Kidney epithelial cell (primary cell): ENCODE measurements at places on chromosomes 5 and 9.

GRCh38 chr5:125229556-125229955, 483.1 kb upstream of the ZNF608 start:
- DNase-seq, result no peak

- DNase-seq, result no peak
These were observed 2.2 kb upstream of the OR2S2 start for GRCh38 chr9:35960039-35960655.

DNA sequence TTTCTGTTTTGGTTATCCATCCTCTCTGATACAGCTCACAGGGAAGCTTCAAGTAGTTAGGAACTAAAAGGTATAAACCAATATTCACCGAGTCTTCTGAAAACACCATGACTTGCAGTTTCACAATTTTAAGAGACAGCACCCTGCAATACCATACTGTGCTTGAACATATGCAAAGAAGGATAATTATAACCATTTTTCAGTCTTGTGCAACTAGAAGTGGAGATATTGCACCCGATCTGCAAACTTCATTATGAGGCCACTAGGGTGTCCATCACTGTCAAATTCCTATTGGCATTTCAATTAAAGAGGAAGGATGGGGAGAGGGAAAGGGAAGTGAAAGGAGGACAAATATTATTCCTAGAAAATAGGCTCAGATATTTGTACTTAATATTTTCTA, 32.4 kb upstream of the CEP120 start:
- no peak for DNase-seq

DNA sequence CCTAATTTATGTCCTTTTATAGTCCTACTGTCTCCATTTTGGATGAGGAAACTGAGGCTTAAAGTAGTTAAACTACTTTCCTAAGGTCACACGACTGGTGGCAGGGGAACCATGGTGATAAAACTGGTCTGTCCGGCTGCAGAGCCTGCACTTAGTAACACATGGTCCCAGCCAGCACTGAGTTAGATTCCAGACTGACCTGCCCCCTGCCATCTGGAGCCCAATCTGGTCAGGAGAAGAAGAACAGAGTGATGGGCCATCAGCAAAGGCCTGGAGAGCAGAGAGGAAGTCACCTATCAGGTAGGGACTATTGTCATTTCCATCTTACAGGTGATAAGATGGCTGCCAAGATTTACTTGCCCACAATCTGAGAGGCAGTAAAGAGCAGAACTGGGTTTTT, 86.6 kb upstream of the SLC25A48 start:
- no peak for DNase-seq

GRCh38 chr9:104826911-104827310, 63.0 kb downstream of the NIPSNAP3B start:
- DNase-seq, result no peak

DNA sequence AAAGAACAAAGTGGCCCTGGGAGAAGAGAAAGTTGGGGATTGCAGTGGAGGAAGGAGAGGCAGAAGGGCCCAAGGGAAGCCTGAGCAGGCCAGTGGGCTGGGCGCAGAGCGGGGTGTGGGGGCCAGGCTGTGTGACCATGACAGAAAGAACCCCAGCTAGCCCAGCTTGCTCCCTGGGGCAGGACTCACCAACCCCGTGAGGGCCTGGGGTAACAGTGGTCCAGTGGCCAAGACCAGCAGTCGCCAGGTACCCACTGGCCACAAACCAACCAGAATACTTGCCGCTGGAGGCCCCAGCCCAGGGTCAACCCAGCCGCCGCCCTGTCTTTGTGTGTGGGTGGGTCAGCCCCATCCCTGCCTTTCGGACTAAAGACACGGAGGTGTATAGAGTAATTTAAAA, 146.5 kb downstream of the CACNA1B start:
- no peak for DNase-seq

DNA sequence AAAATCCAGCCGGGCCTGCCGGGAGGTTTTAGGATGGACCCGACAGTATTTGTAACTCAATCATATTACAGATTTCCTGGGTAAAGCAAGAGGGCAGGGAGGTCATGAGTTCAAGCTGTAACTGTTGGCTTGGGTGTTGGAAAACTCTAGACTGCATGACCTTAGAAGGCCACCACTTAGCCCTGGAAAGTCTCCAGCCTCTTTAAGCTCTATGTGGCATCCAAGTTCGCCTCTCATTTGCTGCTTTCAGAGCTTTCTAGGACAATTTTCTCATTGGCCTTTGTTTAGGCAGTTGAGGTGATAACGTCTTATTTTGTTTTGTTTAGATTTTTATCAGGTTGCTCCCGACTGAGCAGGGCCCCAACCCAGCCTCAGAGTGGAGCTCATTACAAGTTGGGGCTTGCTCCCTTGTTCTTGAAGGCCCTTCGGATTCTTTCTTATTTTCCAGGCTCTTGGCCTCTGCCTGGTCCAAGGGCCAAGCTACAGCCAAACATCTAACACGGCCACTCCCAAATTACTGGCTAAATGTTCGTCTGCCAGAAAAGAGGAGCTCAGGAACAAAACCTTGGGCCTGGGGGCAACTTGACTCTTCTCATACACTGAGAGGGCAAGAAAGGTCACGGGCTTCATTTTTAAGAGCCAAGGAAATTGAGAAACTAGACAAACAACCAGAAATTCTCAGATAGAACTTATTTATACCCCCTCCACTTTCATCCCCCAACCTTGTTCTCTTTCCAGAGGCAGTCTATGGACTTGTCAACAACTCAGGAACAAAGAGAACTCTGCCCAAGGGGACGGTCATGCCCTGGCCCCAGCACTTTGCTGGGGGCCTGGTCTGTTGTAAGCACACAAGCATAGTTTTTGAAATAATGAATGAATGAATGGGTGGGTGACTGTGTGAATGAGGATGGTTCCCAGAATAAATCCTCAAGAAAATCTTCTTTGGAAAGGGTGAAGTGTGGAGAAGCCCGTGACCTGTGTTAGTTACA, 526.9 kb downstream of the BNC2 start:
- no peak for DNase-seq

DNA sequence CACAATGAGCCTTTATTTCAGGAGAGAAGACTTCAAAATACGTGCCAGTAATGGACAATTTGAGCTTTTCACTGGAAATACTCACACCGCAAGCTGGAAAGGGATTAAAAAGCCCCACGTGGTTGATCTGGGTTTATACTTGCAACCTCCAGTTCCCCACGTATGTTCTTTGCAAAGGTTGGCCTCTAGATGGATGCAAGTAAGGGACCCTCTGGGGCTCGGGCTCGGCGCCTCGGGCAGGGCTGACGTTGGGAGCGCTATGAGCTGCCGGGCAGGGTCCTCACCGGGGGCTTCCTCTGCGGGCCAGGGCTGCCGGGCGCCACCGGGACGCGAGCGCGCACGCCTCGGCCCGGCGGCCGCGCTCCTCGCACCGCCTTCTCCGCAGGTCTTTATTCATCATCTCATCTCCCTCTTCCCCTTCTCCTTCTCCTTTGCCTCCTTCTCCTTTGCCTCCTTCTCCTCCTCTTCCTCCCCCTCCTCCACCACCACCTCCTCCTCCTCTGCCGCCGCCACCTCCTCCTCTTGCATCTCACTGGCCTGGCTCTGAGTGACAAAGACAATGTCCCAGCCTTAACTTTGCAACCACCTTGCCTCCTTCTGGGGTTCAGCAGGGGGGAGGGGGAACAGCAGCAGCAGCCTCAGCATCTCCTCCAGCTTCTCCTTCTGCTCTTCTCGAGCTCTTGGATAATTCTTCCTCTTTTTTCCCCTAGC, 701 bp upstream of the ZNF462 start:
- DNase-seq, result no peak

- DNase-seq, result no peak
These were observed 42.5 kb upstream of the SLC9A3 start for GRCh38 chr5:566636-567309.

DNA sequence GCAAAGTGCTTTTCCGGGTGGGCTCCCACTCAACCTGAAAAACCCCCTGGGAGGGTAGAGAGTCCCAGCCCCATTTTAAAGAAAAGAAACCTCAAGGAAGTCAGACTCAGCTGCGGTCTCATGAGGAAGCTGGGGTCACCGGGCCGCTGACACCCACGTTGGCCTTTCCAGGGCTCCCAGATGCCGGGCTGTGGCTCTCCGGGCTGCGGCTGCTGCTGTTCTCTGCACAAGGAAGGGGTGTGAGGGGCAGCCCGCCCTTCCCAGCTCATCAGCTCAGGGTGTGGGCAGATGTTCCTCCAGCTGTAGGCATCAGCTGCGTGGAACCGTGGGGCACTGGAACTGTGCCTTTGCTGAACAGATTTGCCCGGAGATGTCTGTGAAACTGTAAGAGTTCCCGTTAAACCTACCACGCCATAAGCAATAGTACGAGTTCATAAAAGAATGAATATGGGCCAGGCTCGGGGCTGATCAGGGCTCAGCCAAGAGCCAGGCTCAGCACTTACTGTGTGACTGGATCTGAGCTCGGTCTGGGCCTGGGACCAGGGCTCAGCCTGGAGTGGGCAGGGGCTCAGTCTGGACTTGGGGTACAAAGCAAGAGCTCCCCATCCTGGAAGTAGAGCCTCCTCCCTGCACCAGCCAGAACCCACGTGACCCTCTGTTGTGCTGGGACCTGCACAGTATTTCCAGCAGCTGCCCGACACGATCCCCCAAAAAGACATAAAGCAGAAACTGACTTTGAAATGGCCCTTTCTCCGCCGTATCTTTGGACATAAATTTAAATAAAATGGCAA, 130.2 kb upstream of the PPP1R26 start:
- DNase-seq, result no peak

DNA sequence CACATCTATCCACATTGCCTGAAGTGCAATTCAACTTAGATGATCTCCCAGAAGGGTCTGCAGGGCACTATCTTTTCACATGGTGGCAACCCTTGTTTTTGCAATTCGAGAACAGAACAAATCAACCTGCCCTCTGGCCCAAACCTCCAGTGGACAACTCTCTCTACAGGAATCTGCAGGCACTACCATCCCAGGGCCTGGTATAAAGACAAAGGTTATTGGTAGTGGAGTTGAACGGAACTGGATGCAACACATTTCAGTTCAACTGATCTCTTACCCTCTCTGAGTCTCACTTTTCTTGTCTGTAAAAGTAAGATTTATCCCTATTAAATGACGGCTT, 153.2 kb upstream of the EGFLAM start:
- DNase-seq, result no peak

GRCh38 chr5:154049636-154050035, 10.9 kb downstream of the MFAP3 start:
- no peak for DNase-seq

- no peak for DNase-seq
These were observed 384.3 kb downstream of the YTHDC2 start for GRCh38 chr5:113897748-113898147.

DNA sequence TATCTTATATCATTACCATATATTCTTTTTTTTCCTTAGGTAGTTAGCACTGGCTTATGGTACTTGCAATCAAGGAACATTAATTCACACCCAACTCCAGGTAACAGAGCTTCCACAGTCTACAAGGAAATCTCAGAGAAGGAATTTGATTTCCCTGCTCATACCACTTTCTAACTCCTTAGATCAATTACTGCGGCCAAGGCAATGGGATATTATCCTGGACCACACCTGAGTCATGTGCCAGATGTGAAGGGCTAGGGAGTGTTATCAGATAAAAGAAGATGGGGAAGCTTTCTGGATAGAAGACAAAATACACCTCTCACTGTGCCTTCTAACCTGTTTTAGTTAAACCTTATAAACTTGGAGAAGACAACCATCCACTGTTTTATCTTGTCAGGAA, 181.2 kb downstream of the CCDC192 start:
- DNase-seq, result no peak

DNA sequence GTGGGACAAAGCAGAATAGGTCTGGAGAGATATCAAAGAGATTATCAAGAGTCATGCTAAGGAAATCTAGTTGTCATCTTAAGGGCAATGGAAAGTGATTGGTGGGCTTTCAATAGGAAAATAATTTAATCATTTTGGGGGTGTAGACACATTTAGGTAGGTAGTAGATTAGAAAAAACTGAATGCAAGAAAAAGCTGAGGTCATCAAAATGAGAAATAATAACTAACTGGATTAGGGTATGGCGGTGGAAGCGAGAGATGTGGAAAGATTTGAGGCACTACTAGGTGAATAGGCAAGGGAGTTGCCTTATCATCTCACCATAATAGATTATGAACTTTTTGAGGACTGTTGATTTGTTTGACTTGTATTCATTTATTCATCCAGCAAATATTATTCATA, 393.2 kb upstream of the ZNF608 start:
- no peak for DNase-seq

- no peak for DNase-seq
These were observed 21.3 kb upstream of the AOPEP start for GRCh38 chr9:94705162-94705702.

DNA sequence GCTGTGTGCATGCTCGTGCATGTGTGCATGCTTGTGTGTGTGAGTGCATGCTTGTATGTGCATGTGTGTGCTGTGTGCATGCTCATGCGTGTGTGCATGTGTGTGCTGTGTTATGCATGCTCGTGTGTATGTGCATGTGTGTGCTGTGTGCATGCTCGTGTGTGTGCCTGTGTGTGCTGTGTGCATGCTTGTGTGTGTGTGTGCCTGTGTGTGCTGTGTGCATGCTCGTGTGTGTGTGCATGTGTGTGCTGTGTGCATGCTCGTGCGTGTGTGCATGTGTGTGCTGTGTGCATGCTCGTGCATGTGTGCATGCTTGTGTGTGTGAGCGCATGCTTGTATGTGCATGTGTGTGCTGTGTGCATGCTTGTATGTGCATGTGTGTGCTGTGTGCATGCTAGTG, 30.3 kb upstream of the SH3PXD2B start:
- DNase-seq, result no peak

- no peak for DNase-seq
These were observed 25.8 kb downstream of the CAST start for GRCh38 chr5:96687812-96688453.

GRCh38 chr5:168585119-168585856, 6.1 kb upstream of the PANK3 start:
- DNase-seq, result no peak

GRCh38 chr9:84823421-84824271, 154.1 kb downstream of the NTRK2 start:
- no peak for DNase-seq

- DNase-seq, result no peak
These were observed 90.8 kb downstream of the PLPPR1 start for GRCh38 chr9:101119206-101119819.

DNA sequence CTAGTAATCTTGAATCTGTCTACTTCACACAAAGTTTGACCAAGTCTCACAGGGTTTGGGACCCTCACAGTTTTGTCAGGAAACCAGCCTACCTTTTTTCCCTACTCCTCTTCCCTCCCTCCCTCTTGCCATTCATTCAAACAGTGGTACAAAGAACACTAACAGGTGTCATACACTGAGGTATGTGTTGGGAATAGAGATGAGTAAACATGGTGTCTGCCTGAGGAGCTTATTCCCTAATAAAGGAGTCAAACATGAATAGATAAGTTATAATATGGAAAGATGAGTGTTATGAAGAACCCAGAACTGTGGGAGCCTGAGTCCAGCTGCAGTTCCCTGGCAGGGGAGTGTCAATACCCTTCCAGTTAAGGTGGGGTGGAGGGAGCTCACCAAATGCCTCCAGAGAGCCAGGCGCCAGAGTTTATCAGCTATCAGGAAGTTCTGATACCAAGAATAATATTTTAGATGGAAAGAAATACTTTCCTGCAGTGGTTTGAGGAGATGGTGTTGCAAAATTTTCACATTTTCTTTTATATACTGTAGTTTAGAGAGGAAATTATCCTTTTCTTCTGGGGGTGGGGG, 183.4 kb upstream of the NR3C1 start:
- no peak for DNase-seq
